ENCODE measurements at places on chromosomes 5 and 9.

- DNase-seq: no peak
These were observed 468.4 kb upstream of the CDH6 start for GRCh38 chr5:30725073-30725472.

DNA sequence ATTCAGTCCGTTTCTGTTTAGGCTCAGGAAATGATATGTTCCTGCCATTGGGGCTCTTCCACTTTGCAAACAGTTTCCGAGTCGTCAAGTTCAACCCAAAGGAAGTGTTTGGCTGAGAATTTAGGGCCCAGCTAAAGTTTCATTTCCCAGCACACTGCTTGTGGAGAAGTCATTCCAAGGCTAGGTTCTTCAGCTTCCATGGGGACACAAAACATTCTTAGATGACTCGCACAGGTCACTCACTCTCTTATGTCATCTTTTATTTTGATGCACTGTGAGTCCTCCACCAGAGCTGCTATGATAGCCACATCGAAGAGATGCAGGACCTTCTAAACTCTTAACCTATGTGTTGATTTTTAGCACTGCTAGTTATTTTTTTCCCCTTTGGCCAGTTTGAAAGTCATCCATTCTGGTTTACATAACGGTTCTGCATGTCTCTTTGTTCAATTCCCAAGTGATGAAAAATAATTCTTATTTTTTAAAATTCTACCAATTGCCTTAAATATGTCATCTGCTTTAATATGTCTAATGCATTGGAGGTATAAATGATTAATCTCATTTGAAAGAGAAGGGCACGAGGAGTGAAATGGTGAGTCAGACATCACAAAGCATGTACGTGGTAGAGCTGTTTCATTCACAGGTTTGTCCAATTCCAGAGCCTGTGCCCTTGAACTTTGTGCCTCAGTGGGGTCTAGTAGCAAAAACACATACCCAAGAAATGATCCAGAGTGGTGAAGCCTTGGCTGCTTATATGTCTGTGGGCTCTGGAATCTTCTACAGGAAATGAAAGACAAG, 84.3 kb downstream of the ZNF462 start:
- DNase-seq: no peak

- DNase-seq: peak; percentile 76
These were observed 65.2 kb downstream of the ZNF366 start for GRCh38 chr5:72441862-72442540.

- DNase-seq: no peak
These were observed 229.2 kb upstream of the FAM174A start for GRCh38 chr5:100306000-100306399.

GRCh38 chr9:131627648-131628458, 82.5 kb downstream of the PRRT1B start:
- DNase-seq: no peak

GRCh38 chr5:132209901-132210545, 17.6 kb downstream of the P4HA2 start:
- no peak for DNase-seq

DNA sequence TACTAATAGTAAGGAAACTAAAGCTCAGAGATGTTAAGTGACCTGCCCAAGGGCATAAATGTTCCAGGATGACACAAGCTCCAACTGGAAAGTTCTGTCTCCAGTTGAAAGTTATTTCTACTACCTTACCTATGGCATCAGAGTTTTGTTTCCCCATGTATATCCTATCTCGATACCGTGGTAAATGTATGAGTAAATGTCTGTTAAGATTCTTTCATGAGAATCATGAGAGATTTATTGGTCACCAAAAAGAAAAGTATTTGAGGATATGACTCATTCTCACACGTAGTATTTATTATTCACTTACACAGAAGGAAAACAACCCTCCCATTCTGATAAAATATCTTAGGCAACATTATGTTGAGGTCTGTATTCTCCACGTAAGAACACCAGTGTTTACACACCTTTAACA, 11.1 kb upstream of the SHOC1 start:
- DNase-seq: peak; percentile 25

DNA sequence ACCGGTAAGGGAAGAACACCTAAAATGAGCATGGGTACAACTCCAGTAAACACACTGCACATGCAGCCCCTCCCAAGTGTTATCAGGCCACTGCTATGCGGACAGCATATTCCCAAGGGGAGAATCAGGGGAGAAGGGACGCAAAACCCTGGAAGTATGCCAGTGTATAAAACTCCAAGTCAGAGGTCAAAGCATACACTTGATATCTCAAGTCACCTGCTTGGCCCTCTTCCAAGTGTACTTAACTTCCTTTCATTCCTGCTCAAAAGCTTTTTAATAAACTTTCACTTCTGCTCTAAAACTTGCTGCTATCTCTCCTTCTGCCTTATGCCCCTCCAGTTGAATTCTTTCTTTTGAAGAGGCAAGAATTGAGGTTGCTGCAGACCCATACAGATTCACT, 408.1 kb downstream of the HTR1A start:
- no peak for DNase-seq

Data from kidney epithelial cell (primary cell).